ENCODE measurements at places on chromosomes 12 and 14.
A peak's percentile ranks its signal among the peaks of the same experiment; 100 is the strongest.

DNA sequence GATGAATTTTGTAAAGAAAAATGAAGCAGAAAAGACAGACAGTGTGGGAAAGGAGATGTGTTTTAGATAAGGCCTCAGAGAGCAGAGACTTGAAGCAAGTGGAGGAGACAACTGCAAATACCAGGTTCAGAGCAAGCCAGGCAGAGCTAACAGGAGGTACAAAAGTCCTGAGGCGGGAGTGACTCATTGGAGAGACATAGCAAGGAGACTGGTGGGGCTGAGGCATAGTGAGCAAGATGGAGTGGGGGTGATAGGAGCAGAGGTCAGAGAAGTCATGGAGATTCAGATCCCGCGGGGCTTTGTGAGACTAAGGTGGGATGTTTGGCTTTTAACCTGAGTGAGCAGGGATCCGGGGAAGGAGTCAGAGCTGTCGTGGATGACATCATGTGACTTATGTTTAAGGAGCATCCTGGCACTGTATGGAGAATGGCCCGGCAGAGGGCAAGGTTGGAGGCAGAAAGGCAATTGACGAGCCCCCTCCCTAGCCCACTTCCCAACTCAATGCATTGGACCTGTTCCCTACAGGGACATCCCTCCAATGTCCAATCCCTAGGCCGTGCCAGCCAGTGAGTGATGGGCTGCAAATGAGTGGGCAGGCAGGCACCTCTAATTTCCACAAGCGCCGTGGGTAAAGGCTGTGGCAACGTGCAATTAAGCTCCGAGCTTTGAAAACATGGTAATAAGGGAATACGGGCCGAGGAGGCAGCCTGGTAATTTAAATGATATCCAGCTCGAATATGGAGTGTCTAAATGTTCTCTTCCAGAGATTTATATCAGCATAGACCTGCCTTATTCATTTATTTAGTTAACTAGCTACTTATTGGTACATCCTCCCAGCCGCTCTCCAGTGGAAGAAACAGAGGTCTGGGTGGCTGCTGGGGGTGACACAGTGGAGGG is 206.8 kb upstream of the LHX5 start:
- DNase-seq = no peak

GRCh38 chr12:14369311-14369710 is 3.8 kb downstream of the ATF7IP start:
- no peak for DNase-seq

DNA sequence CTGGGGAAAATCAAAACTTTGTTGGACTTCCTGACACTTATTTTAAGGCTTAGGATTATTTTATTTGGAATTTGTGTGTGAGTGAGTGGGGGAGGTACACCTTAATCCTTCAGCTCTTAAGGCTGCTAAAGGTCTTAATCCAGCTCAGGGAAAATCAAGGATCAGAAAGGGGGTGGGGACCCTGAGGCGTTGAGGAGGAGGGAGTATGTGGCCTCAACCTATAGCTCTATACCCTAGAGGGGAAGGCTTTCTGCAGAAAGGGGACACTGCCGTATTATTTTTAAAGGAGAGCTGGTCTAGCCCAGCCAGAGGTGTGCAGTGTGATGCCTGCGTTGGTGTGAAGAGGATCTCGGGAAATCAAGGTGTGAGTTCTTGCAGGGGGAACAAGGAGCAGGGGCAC is 20.0 kb downstream of the IRF2BPL start:
- no peak for DNase-seq

GRCh38 chr12:16300736-16301135 is 23.3 kb upstream of the SLC15A5 start:
- DNase-seq = no peak

DNA sequence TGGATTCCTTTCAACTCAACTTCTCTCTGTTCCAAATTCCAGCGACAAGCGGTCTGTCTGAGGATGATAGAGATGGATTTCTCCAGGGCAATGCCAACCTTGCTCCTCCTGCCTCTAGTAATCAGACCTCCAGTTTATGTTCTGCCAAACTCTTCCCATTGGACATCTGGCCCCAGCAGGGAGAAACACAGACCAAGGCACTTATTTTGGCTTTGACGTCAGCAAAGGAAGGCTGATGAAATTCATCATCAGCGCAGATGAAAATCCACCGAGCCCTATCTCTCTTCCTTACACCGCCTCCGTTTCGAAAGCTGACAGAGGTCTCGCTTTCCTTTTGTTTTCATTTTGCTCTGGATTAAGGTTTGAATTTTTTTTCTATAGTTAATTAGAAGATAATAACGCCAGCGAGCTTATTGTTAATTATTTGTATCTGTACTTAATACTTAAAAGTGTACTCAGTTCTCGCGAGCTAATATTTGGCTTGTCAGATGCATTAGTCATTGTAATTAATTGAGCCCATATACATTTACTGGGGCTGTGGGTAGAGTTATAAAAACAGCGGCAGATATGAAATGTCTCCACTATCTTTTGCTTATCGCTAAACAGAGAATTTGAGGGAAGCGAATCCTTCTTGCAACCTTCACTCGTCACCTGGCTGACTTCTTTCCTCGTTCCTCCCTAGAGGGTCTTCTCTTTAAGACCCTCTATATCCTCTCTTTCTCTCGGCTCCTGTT is 35.9 kb upstream of the MED13L start:
- no peak for DNase-seq

- DNase-seq = no peak
Measured at GRCh38 chr12:68403296-68403695, 71.1 kb upstream of the MDM1 start.

- DNase-seq = no peak
Measured at GRCh38 chr12:127685931-127686330, 581.0 kb upstream of the TMEM132C start.

GRCh38 chr12:115646210-115646609 is 631.3 kb downstream of the MED13L start:
- DNase-seq = no peak

DNA sequence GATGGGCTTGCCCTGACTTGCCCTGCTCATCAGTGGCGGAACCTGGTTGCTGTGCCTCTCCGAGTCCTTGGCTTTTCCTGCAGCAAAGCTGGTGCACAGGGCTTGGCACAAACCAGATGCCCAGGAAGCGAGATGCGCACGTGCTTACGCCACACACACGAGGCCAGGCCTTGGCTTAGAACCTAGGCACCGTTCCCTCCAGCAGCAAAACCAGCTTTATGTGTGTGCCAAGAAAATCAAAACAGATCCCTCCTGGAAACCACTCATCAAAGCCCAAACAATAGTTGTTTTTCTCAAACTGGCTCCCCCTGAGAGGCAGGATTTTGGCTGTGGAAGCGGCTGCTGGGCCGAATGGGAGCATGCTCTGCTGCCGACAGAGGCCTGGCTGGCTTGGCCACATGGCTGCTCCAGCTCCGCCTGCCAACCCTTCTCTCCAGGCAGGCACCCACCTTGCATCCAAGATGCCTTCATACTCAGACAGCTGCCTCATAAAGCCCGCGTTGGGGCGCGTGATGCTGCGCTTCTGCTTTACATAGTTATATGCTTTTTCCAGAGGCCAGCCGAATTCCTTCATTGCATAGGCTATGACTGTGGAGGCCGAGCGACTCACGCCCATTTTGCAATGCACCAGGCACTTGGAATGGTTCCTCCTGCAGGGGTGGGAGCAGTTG is 58.7 kb downstream of the SSH1 start:
- peak; percentile 61 for DNase-seq

GRCh38 chr12:4174417-4174816 is 99.1 kb upstream of the CCND2 start:
- no peak for DNase-seq

- DNase-seq = no peak
Measured at GRCh38 chr12:89474615-89475014, 50.0 kb downstream of the GALNT4 start.

DNA sequence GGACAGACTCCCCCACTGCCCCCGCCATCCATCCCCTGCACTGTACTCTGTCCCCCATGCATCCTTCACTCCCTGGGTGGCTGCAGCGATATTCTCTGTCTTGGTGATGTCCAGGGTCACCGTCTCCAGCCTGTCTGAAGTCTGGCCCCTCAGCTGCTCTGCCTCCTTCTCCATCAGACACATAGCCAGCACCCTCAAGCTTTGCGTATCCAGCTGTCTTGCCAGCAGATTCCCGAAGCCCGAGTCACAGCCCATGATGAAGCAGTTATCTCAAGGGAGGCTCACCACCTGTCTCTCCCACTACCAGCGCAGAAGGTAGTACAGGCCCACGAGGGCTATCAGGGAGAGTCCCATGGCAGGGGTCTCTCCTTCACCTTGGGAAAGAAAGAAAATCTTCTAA is 77.8 kb downstream of the HSD17B6 start:
- DNase-seq = no peak

- DNase-seq = no peak
Measured at GRCh38 chr12:60926256-60926655, 1330.4 kb downstream of the SLC16A7 start.
